ENCODE measurements at places on chromosomes 13 and 19.
A peak's percentile ranks its signal among the peaks of the same experiment; 100 is the strongest.

- DNase-seq, result no peak
Observed at GRCh38 chr19:12075538-12076139, 11.1 kb downstream of the ZNF844 start.

DNA sequence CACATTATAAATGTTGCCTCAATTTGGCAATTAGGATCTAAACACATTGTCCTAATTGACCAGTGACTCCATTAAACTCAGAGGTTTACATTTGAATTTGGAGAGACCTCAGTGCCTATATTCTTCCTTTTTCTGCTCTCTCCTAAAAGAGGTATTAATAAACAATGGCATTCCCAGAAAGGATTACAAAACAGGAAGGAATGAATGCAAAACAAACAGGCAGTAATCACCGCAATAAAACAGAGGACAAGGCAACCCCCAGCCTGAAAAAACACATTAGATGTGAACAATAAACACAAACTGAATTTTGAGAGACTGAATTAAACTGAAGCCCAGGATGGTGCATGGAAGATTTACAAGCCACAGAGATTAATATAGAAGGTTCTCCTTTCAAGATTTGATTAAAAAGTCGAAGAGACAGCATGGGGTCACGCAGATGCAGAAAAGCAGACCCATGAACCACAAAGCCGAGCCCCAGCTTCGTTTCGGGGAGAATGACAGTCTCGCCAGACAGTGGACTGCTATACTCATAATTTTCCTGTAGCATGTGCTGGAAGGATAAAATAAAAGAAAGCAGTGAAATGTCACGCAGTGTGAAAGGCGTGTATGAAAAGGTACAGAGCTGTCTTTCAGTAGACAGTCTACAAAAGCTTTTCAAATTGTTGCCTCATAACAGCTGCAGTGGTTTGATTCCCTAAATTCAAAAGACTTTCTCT is 503.0 kb downstream of the LIG4 start:
- no peak for DNase-seq

GRCh38 chr13:24007979-24008620 is 110.8 kb upstream of the C1QTNF9B start:
- no peak for DNase-seq

- no peak for DNase-seq
Observed at GRCh38 chr19:58513694-58514563, 2.1 kb upstream of the SLC27A5 start.

DNA sequence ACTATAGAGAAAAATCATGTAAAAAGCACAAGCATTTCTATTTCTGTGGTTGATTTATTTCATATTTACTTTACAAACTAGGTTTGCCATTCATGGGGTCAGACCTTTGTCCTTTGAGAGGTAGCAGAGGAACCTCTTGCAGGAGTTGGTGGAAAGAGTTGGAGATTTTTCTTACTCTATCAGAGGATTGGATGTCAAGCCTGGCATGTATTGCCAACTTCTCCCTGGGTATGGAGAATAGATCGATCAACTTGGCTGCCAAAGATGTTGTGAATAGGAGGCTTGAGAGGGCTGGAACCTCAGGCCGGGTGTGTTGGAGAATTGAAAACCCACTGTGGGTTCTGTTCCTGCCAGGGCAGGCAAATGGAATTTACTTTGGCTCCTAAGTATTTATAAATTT is 81.2 kb downstream of the WDFY2 start:
- DNase-seq, result no peak

- DNase-seq, result no peak
Observed at GRCh38 chr19:43626838-43627237, 7.4 kb upstream of the ZNF428 start.

- DNase-seq, result no peak
Observed at GRCh38 chr19:23823952-23824389, 65.3 kb upstream of the ZNF681 start.

- DNase-seq, result no peak
Observed at GRCh38 chr19:17337675-17338432, 501 bp downstream of the GTPBP3 start.

- DNase-seq, result no peak
Observed at GRCh38 chr19:38905620-38906019, 5.9 kb downstream of the NFKBIB start.

GRCh38 chr13:98443329-98443728 is 133.6 kb downstream of the STK24 start:
- DNase-seq, result peak; percentile 40

DNA sequence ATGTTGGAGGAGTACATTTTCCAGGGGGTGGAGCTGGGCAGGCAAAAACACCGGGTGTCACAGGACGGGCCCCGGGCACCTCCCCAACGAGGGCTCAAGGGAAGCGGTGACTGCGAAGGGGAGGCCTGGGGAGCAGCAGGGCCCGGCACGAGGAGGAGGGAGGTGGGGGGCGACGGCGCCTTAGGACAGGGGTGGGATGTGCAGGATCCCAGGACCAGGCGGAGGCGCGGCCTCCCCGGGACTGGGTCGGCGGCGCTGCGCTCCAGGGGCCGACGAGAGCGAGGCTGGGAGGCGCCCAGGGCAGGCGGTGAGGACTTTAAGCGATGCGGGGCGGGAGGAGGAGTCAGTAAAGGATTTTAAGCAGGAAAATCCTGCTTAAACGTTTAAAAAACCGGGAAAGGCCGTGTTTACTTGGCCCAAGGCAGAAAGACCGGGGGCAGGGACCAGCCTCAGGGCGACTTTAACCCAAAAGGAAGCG is 427 bp downstream of the ZNF160 start:
- DNase-seq, result peak; percentile 10

GRCh38 chr19:32022731-32023563 is 322.5 kb upstream of the ZNF507 start:
- DNase-seq, result no peak

DNA sequence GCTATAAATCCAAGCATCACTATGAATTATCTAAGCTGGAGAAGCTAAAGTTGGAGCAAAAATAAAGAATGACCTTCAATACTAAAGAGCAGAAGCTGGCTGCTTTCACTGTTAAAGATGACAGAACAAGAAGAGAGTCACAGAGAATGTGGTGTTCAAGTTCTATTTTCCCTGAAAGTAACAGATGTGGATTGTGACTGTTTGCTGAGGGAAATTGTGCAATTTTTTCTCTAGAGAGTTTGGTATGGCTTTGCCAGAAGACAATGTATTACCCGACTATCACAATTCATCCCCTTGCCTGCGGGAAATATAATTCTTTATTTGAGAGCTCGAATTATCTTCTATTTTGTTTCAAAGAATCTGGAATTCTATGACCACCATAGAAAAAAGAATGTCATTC is 83.1 kb downstream of the TNFSF13B start:
- no peak for DNase-seq

- no peak for DNase-seq
Observed at GRCh38 chr19:695352-695949, at the start of gene PRSS57. Gene PRSS57 (minus strand): TSS chr19:695452. CDS start chr19:695430, 22 bp downstream.

GRCh38 chr13:72875233-72875632 is 93.3 kb downstream of the PIBF1 start:
- no peak for DNase-seq

DNA sequence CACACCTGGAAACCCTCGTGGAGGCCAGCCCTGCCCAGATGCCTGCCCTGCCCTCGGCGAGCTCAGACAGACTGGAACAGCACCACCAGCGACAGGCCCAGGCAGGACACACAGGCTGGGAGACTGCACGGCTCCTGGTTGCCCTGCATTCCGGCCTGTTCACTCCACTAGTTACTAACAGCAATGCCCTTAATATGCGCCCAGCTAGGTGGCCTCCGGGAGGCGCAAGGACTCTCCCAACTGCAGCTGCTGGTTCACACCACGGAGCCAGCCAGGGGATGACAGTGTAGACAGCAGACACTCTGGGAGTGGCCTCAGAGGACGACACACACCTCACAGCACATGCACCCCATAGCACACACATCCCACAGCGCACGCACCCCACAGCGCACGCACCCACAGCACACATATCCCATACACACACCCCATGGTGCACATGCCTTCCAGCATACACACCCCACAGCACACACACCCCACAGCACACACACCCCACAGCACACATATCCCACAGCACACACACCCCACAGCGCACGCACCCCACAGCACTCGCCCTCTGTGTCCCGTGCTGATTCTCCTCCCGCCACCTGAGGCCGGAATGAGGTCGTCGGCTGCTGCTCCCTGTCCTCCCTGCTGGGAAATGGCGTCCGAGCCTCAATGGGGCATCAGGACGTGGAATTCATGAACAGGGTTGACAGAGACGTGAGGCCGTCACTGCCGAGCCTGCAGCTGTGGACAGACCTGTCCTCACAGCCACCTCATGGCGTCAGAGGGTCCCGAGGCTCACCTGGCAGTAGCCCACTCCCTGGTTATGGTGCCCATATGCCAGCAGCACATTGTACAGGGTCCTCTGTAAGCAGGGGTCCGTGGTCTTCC is 13.6 kb downstream of the GRTP1 start:
- no peak for DNase-seq

- DNase-seq, result no peak
Observed at GRCh38 chr19:35389192-35389861, 18.5 kb downstream of the GPR42 start.

GRCh38 chr19:50377517-50377916 is 1.3 kb downstream of the NR1H2 start:
- no peak for DNase-seq

GRCh38 chr19:46574533-46574932 is 26.6 kb upstream of the CALM3 start:
- no peak for DNase-seq

GRCh38 chr19:46717716-46718143 is 816 bp upstream of the PRKD2 start:
- no peak for DNase-seq
